ENCODE measurements at places on chromosomes 3 and 15. TPM values are rescaled to one million over a fixed set of nuclear protein-coding genes. Genes with fewer than 3 reads are reported as not detected.

The MST1R gene
- 5.4 TPM for total RNA-seq

The PAQR5 gene
- total RNA-seq = 88.0 TPM

The MUC4 gene
- 0.07 TPM for total RNA-seq

The CLDN18 gene
- not detected for total RNA-seq

The RIOX2 gene
- 30.3 TPM for total RNA-seq

The CCNDBP1 gene
- 27.5 TPM for total RNA-seq

The ARHGEF26 gene
- 10.1 TPM for total RNA-seq

The MAGI1 gene
- total RNA-seq = 3.8 TPM

The C15orf62 gene
- not detected for total RNA-seq

The POLG gene
- total RNA-seq = 62.6 TPM

The SYNM gene
- total RNA-seq = 33.6 TPM

The STRA6 gene
- total RNA-seq = 72.6 TPM
